HS-27A (cell line): ENCODE measurements at places on chromosomes 12 and 14.
A peak's percentile ranks its signal among the peaks of the same experiment; 100 is the strongest.

DNA sequence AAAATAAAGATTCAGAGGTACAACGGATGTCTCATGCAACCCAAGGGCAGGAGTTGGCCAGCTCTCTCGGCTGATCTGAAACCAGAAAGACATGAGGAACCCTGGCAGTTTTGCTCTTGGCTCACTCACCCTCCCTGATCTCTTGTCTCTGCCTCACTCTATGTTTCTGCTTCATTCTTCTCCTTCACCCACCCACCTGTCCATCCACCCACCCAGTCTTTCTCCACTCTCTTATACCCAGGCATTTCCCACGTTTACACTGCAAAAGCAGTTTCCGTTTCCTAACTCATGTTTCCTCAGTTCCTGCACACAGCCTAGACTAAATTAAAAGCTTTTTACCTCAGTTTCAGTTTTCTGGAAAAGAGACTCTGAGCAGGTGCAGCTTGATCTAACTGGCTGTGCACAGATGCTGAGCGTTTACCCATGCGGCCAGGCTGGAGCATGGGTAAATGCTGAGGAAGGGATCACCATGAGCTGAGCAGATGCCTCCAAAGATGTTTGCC lies 157.6 kb downstream of the PRKCH start:
- DNase-seq = no peak

DNA sequence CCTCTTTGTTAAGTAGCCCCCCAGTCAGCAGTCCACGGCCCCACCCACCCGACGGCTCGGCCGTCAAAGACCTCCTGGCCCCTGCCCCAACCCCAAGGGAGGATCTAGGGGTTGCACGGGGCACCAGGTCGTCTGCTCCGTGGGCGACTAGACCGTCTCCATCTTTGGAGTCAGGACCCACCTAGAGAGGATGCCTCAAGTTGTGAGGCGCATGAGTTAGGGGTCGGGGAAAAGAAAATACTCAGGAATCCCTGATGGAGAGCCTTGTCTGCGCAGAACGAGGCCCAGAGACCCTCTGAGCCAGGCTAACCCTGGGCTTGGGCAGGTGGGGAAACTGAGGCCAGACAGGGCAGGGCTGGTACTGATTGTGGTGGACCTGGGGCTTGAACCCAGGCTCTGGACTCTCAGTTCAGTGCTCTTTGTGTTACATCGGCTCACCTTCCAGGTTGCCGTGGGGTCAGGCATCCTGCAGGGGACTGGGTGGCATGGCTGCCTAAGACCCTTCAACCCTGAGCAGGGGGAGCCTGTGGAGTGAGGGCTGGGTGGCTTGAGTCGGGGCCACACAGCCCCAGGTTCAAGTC lies 839 bp downstream of the OTUB2 start:
- DNase-seq = no peak

- no peak for DNase-seq
Observed at GRCh38 chr14:100552524-100553125, 34.6 kb downstream of the BEGAIN start.

- DNase-seq = no peak
Observed at GRCh38 chr14:72501439-72501838, 392.5 kb downstream of the DPF3 start.

- no peak for DNase-seq
Observed at GRCh38 chr12:554001-554285, 94.2 kb downstream of the B4GALNT3 start.

DNA sequence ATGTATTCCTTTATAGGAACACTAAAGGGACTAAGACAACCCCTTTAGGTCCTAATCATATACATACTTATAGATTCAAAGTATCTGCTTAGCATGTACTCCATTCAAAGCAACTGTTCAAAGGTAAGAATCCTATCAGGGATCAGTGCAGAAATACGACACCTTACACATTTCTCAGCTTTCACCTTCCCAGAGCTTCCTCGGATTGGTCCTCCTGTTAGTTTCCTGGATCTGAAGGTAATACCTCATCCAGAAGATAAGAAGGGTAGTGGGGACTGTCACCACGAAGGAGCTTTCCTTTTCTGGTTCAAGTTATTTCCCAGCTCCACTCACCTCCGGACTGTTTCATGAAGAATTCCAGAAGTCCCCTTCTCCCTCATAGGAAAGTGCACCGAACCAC lies 38.0 kb downstream of the RCOR1 start:
- DNase-seq = no peak

GRCh38 chr14:94648801-94649200 lies 36.6 kb downstream of the SERPINA3 start:
- no peak for DNase-seq

DNA sequence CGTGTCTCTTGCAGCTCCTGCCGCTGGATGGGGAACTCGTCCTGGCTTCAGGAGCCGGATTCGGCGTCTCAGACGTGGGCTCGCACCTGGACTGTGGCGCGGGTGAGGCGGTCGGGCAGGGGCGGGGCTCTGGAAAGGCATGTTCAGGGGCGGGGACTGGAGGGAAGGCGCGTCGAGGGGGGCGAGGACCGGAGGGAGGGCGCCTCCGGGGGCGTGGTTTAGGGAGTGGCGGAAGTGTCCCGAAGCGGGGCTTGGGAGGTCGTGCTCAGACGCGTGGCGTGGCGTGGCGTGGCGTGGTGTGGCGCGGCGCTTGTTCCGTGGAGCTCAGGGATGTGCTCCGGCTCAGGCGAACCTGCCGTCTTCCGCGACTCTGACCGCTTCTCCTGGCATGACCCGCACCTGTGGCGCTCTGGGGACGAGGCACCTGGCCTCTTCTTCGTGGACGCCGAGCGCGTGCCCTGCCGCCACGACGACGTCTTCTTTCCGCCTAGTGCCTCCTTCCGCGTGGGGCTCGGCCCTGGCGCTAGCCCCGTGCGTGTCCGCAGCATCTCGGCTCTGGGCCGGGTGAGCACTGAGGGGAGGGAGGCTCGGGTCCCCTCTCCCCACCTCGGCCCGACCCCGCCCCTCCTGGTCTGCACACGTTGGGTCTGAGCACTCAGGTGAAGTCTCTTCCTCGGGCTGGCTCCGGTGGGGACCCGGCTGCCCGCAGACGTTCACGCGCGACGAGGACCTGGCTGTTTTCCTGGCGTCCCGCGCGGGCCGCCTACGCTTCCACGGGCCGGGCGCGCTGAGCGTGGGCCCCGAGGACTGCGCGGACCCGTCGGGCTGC lies 6.2 kb downstream of the AMN start:
- DNase-seq = no peak

GRCh38 chr14:61561657-61562276 lies 133.5 kb upstream of the HIF1A start:
- peak; percentile 98 for DNase-seq

GRCh38 chr14:54685286-54685845 lies 118.4 kb downstream of the SAMD4A start:
- DNase-seq = no peak

- peak; percentile 17 for DNase-seq
Observed at GRCh38 chr14:58501214-58501816, 73.8 kb downstream of the KIAA0586 start.

DNA sequence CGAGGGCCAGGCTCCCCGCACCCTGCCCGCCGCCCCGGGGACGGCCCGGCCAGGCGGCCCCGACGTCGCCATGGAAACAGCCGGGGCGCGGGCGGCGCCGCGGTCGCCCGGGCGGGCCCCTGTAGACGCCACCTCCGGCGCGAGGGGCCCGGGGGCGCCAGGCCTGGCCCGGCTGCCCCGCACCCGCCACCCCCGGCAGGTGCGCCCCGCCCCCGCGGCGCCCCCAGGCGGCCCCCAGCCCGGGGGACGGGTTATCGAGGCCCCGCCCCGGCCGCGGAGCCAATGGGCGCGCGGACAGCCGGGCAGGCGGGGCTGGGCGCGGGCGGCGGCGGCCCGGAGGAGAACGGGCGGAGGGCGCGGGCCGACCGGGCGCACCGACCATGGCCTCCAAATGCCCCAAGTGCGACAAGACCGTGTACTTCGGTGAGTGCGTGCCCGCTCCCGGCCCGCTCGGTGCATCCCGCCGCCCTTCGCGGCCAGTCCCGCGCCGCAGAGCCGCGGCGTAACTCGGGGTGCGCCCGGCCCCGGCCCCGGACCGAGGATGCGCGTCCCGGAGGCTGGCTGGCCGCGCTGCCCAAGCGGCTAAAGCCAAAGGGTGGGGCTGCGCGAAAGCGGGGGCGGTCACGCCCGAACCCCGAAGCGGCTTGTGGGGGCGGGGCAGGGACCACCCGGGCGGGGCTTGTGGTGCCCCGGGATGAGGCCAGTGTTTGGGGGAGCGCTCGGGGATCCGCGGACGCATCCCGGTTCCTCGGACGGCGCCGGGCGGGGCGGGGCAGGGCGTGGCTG lies at the start of gene CRIP2:
CRIP2 (plus strand) TSS at position 339 of the 786 bp plus-strand sequence; CDS start at position 381, 42 bp downstream.
- DNase-seq = no peak

- DNase-seq = no peak
Observed at GRCh38 chr12:12017798-12018197, 52.9 kb upstream of the BCL2L14 start.

- no peak for DNase-seq
Observed at GRCh38 chr14:36113341-36113740, 63.2 kb downstream of the PTCSC3 start.
